ENCODE measurements at places on chromosomes 7 and 10. TPM values are rescaled to one million over a fixed set of nuclear protein-coding genes. Genes with fewer than 3 reads are reported as not detected.

The ATG9B gene
- total RNA-seq, result 0.09 TPM

The GBX1 gene
- 0.93 TPM for total RNA-seq

The WDFY4 gene
- total RNA-seq, result 2.2 TPM

The TCF7L2 gene
- total RNA-seq, result 13.9 TPM
